Activated naive CD4-positive, alpha-beta T cell treated with Interleukin-2 at 50 U/mL for 16 hours (primary cell): ENCODE measurements at places on chromosomes 7 and 10.

- no peak for DNase-seq
Observed at GRCh38 chr7:16078076-16078952, 343.0 kb downstream of the CRPPA start.

DNA sequence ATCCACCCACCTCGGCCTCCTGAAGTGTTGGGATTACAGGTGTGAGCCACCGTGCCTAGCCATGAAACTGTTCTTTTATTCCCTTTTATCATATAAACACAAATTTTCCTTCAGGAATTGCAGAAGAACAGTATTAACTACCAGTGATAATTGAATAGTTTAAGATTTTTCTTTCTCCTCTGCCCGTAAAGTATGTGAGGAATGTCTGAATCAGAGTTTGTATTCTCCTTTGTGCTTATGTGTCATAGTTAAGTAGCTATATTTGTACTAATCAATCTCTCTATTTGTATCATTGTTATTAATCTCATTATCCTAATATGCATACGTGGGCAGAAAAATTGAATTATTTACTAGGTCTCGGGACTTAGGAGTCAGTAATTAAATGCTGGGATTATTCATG, 83.6 kb downstream of the ZNF277 start:
- DNase-seq: no peak

GRCh38 chr10:69861251-69862240, 59.8 kb downstream of the COL13A1 start:
- DNase-seq: no peak

- DNase-seq: no peak
Observed at GRCh38 chr10:97180363-97180755, 5.4 kb downstream of the SLIT1 start.

DNA sequence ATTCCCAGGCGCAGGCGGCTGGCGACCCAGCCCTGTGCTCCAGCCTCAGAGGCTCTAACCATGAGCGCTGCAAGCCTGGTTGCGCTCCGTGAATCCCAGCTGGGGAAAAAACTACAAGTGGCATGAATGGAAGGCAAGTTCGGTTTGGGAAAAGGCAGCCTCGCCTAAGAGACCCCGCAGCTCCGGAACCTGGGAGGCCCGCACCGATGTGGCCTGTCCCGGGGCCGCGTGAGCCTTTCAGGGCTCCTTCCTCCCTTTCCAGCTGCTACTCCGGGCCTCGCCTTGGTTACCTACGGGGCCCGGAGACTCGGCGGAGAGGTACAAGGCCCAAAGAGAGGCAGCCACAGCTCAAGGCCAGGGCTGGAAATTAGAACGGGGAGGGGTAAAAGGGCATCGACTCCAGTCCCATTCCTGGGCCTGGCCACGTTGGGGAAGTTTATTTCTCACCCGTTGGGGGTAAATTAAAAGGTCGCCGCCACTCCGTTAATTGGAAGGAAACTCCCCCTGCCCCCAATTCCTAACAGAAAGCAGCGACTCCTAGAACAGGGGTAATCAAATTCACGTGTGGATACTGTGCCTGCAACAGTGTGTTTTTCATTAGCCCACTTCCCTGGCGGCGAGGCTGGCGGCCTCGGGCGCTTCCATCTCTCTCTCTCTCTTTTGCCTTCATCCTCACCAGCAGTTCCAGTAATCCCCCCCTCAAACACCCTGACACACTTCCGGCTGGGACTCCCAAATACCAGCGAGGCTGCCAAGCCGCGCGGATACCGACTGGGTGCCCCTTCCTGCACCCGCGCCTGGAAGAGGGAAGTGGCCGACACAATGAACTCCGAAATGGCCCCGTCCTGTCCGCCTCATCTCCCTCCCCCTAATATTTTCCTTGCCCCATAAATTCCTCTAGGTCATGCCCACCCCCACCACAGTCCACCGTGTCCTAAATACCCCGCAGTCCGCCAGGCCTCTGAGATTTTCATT, 1.5 kb upstream of the HOXA9 start:
- no peak for DNase-seq

DNA sequence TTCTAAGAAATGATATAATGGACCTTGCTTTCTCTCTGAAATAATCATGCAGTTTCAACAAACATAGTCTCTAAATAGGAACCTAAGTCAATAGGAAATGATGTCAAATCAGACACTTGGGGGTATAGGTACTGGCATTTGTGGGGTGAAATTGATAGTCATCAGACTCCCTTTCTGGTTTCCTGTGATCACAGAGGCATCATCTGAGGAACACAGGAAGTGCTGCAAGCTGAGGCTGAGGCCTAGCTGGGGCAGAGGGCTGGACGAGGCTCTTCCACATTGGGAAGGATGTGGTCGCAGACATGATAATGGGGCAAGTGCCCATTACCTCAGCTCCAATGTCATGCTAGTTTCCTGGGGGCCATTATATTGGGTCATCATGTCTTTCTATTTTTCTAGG, 33.5 kb upstream of the TARP start:
- no peak for DNase-seq

- DNase-seq: peak; percentile 80
Observed at GRCh38 chr10:75209921-75210281, 695 bp upstream of the VDAC2 start.
